Inflammatory macrophage (primary cell): ENCODE measurements at places on chromosomes 1 and 21.

DNA sequence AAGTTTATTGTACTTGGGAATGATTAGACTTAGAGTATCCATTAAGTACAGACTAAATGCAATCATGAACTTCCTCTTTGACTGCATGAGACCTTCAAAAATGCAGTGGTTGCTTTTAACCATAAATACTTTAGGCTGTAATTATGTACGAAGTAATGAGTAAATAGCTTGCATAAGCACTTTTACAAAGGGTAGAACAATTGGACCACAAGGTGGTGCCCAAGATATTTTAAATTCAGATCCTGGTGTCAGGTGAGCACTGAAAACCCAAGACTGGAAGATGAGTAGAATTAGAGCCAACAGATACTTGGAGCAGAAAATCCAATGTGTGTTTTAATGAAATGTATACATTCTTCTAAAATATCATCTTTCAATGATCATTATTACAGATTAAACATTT is 43.4 kb upstream of the RHOU start:
- peak; percentile 63 for DNase-seq

GRCh38 chr21:41717573-41718330 is 49.1 kb downstream of the RIPK4 start:
- DNase-seq, result peak; percentile 81

DNA sequence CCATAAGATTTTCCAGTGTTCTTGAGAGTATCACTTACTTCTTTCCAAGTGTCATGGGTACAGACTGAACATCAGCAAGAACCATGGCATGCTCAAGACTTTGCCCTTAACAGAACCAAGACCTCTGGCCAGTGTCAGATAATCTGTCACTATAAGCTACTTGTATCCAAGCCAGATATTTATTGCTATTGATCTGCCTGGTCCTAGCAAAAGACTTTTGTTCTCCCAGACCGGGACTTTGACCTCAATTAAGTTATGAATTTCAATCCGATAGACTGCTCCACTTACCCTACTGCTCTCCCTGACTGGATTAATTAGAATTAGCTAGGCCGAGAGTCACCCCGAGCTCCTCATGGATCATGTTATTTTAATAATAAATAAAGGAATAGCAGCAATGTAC is 129.6 kb downstream of the ACBD6 start:
- no peak for DNase-seq

GRCh38 chr1:25793585-25794170 is 6.3 kb upstream of the SELENON start:
- DNase-seq, result no peak

GRCh38 chr1:46611691-46612221 is 4.9 kb downstream of the MOB3C start:
- DNase-seq, result peak; percentile 66

DNA sequence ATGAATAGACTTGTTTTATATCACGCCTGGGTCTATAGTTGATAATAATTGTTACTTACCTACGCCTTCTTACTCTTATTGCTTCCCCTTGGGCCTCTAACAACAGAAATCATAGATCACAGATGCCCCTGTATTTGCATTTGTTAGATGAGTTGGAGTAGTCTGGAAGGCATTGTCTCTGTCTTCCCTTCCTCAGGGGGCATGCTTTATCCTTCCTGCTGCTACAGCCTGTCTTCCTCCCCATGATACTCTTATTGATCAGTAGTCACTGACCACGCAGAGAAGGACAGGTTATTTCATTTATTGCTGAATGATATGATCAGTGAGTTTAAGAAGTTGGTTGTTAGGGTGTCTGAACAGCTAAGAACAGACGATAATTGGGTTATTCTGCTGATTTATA is 98.4 kb downstream of the DNM3 start:
- DNase-seq, result no peak

DNA sequence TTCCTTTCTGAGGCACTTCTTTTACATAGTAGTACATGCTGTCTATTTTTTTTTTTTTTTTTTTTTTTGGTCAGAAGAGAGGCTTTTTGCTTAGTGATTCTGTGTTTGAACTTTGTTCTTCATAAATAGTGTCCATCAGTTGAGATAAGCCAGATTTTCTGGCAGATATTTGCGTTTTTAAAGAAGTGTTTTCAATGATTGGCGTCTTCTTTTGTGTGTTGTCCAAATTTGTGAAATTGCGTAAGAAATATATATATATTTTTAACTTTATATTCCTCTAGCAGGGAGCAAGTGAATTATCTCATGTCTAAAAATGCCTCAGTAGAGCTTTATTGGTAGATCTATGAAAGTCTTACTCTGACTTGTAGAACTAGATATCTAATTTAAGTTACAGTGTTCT is 28.3 kb downstream of the NEK7 start:
- DNase-seq, result no peak

DNA sequence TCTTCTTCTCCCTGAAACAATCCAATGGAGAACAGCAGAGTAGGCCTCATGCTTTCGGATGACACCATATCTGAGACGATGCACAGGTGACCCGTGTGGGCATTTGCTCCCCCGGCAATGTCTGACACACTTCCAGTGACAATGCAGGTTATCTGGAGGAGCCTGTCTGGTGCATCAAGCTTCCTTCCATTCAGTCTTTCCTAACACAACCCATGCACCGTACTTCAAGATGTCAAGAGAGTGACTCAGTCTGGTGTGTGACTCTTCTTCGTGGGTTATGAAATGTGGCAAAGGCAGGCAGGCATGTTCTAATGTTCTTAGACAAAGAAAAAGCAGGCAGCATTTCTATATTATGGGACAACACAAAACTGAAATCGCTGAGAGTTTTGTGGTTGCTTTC is 159.1 kb downstream of the EDEM3 start:
- DNase-seq, result peak; percentile 83

DNA sequence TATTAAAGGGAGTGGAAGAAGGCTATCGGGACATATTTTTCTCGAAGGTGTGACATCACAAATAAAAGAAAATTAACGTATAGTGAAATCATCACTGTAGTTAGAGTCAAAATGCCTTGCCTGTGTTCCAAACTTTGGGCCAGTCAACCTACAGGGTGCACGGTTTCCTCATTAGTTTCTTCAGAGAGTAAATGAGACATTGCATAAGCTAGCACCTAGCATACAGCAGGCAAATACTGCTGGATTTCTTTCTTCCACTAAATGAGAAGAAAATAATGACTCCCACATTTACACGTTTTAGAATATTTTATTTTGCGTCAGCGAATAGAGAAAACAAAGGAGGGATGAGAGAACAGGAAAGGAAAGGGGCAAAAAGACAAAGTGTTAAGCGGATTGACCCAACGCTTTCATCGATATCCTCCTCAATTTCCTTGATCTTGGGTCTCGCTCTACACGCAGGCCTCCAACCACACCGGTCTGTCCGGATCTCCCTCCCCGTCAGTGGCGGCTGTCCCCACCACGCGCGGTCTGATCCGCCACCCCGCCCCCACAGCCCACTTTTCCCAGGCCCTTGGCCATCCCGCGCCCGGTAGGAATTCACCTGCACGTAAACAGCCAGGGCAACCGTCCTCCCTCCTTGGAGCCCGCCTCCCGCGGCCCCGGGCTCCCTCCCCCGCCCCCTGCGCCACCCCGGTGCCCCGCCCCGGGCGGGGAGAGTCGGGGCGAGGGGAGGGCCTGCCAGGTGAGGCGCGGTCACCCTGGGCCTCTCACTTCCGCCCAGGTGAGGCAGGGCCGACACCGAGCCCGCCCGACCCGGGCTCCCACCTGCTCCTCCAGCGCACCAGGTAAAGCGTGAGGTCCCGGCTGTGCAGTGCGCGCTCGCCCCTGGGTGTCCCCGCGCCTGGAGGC is at the start of gene PATJ:
TSS of gene PATJ (plus strand) at position 770 of the 909 bp plus-strand sequence. CDS start 20,413 bp downstream, outside the sequence.
- DNase-seq, result no peak

DNA sequence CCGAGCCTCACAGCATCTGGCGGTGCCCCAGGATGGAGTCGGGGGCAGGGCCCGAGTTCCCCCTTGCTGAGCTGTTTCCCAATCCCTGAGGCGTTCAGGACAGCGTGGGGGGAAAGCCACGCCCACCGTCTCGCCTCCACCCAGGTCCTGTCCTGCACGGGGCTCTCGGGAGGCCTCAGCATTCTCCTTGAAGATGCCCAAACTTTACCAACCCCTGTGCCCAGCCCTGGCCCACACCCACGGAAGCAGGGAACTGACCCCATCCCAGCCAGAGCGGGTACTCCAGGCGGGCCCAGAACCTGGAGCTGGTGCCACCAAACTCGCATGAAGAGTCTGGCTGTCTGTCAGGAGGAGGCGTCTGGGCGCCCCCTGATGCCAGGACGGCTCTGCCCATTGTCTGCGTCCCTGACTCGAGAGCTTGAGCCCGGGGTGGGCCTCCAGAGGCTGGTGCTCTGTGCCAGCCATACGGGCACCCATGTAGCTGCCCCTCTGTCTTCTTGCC is 35.3 kb upstream of the POFUT2 start:
- no peak for DNase-seq

DNA sequence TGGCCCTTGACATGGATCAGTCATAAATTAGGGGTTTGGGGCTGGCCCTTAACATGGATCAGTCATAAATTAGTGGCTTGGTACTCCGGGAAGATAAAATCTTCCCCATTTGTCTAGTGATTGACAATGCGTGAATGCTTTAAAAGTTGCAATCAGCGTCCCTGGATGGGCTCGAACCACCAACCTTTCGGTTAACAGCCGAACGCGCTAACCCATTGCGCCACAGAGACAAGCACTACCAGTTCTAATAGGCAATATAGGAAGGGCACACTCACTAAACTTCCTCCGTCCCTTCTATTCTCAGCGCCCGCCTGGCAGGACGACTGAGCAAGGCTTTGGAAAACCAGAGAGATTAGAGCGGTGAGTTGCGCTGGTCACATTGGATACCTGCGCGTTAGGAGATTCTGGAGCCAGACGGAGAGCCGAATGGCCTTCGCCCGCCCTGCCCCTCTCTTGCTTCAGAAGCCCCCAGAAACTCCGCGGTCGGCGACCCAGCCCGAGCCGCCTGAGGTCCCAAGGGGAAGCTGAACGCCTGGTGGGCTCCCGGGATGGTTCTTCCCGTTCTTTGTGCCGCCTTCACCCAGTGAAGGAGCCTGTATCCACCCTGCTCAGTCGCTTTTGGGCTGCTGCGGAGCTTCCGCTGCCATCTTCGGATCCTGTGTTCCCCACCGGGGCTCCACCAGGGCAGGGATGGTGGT is 235.9 kb downstream of the FAM72C start:
- peak; percentile 23 for DNase-seq

- DNase-seq, result no peak
Observed at GRCh38 chr1:222000131-222000530, 258.2 kb upstream of the DUSP10 start.

- peak; percentile 56 for DNase-seq
Observed at GRCh38 chr1:233294913-233295236, 650 bp downstream of the PCNX2 start.

DNA sequence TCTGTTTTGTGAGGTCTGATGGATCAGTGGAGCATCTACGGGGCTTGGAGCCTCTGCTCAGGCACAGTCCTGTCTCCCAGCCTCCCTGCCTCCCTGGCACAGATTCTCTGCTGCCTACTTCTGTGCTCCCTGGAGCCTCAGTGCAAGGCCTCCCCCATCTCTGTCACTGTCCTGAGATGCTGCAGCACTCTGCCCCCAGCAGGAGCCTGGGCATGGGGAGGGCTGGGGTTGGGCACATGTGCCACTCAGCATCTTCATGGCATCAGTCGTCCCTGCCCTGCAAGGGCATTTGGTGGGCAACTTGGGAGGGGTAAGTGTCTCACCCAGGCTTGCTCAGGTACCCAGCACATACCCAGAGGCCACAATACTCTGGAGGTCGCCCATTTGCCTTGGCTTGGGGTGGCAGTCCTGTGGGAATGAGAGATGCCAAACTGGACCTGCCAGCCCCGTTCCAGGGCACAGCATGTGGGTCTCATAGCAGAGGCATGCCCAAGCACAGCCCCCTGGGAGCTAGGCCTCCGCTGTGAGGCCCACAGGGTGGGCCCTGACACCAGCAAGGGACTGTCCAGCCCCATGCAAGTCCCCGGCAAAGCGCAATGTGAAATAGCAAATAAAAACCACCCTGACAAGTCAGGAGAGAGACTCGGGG is 28.7 kb downstream of the PADI3 start:
- DNase-seq, result no peak

GRCh38 chr1:24919791-24920532 is 10.1 kb downstream of the RUNX3 start:
- no peak for DNase-seq

GRCh38 chr1:161111527-161111926 is 6.3 kb downstream of the PFDN2 start:
- no peak for DNase-seq

DNA sequence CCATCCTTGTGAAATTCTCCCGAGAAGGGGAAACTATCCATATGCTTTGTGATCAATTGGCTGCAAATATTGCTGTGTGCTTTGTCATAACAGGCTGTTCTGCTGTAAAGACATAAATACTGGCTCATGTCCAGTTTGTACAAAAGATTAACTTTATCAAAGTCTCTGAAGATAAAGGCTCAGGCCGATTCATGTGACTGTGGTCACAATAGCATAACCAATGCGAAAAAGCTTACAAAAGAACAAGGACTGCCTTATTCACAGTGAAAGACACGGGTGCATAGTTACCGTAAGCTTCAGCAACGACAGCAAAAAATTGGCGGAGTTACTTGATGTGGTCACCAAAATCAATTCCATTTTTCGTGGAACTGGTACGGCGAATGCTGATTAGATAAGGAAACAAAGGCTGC is 173.6 kb upstream of the CHRM3 start:
- DNase-seq, result no peak

DNA sequence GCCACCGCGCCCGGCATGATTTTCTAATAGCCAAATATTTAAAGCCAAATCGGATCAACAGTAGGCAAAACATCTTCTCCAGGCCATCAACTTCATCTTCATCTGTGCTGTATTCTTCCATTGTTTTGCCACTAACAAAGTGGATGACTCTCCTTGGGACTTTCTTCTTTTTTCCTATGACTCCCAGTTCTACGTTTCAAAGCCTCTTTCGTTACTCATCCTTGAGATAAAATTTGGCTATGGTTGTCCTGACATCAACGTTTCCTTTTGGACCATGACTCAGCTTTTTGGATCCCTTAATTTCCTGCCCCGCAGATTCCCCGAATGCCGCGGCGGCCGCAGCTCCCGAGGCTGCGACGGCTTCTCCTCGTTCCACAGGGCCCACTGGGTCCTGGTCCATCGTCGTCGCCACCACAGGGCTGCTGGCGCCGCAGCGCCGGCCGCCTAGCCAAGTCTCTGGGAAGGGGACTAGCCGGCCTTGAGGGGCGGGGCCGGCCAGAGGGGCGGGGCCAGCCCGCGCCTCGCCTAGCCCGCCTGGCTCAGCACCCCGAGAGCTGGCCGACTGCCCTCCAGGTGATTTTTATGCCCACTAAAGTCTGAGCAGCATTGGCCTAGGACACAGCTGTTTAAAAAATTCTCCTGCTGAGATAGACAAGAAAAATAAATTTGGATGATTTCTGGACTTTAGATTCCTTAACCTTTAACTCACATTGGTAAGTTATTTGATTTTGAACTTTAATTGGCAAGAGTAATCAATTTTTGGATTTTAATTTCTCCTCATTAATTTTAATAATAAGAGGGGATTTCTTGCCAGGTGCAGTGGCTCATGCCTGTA is 93.9 kb downstream of the ADCY10 start:
- DNase-seq, result peak; percentile 62
